H1 (cell line): ENCODE measurements at places on chromosomes 6 and 20. TPM values are rescaled to one million over a fixed set of nuclear protein-coding genes. Genes with fewer than 3 reads are reported as not detected.

DNA sequence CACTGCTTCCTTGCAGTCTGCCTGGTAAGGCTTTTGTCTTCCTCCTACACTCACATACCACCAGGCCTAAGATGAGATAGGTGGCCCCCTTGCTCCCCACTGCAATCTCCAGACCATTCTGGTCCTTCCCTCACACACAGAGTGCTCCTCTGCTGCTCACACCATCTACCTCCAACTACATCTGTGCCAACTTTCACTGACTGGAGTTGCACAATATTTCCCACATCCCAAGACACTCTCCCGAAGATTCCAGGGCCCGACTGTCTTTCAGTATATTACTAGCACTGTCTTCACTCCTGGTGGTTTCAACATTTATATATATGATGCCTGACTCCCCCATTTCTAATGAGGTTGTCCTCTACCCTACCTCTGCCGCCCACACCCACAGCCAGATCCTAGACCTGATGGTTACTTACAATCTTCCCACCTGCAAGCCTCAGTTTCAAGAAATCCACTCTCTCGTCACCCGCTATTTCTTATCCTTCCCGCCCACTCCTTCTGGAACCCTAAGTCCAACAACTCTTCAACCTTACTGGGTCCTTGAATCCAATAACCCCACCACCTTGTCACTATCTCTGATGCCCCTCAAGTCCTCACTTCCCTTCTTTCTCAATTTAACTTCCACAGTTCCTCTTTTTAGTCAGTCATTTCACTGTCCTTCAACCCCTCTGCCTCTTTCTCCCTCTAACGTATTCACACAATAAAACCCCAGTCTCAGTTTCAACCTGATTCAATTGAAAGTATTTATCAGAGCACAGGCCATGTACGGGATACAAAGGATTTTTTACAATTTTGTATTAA lies 21.6 kb downstream of the RALGAPA2 start:
- DNase-seq = no peak

CALHM4 gene
- not detected in 2 replicates for total RNA-seq

- no peak for DNase-seq
Observed at GRCh38 chr6:21309807-21310221, 283.7 kb upstream of the SOX4 start.

- no peak for DNase-seq
Observed at GRCh38 chr6:88490195-88490907, 324.2 kb upstream of the CNR1 start.

DNA sequence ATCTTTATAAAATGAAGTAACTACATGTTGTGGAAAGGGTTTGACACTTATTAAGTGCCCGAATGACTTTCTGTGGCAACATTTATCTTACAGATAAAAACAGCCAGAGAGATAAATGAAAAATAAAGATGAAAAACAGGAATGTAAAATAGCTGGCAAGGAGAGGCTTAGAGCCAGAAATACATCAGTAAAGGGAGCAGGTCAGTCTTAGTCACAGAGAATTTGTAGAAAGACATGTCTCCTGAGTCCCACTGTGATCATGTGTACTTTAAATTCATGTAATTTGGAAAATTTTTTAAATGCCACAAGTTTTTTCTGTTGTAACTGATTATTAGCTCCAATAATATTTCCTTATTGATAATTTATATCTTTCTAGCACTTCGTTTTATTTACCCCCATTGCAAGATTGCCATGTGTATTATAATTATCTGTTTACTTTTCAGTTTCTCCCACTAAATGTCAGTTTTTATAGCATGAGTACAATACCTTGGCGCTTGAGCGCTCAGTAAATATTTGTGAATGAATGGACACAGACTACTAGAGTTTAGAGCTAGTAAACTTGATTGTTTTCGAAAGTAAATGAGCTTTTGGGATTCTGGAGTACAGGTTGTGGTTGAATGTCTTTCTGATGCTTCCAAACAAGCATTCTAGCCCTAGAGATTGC lies 15.2 kb downstream of the TAB2 start:
- no peak for DNase-seq
